ENCODE measurements at places on chromosomes 1 and 21.

GRCh38 chr1:12618965-12619791 lies 1.2 kb upstream of the DHRS3 start:
- peak; percentile 91 for DNase-seq

DNA sequence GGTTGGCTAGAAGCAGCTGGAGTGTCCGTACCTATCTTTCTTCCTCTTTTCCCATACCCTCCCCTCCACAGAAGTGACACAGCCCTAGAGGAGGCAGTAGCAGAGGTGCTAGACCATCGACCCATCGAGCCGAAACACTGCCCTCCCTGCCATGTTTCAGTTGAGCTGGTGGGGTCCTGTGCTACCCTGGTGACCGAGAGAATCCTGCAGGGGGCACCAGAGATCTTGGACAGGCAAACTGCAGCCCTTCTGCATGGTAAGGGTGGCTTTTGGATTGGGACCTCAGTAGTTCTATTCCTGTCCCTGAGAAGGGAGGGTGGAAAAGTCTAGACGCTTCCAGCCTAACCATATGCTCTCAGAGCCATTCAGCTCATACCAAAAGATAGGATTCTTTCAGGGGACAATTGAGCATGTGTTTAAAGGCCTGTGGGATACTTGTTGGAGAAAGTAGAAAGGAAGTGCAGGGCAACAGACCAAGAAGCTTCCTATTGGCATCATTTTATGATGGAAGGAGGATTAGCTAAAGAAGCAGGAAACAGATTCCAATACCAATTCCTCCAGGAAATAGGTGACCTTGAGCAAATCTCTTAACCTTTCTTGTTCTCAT lies 11.7 kb upstream of the BNIPL start:
- peak; percentile 63 for DNase-seq

GRCh38 chr1:58650141-58650540 lies 49.7 kb downstream of the MYSM1 start:
- DNase-seq = peak; percentile 19

GRCh38 chr21:14686466-14687267 lies 140.6 kb upstream of the SAMSN1 start:
- DNase-seq = no peak

- peak; percentile 75 for DNase-seq
These were observed 16.9 kb upstream of the DMRTB1 start for GRCh38 chr1:53442299-53442698.

DNA sequence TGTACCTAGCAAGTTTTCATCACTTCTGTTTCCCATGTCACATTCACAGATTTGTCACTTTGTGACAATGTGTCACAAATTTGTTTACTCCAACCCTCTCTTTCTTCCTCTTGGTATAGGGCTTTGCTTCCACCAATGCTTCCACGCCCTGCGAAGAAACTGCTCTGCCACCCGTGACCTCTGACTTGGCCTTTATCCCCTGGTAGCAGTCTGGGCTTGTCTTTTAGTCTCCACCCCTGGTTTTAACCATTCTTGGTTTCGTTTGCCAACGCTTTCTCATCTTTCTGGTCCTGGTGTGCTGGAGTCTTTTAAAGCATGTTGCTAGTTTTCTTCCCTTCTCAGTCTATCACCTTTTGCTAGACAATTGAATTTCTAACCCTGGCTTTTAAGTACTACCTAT lies 8.1 kb downstream of the TACSTD2 start:
- no peak for DNase-seq

- DNase-seq = no peak
These were observed 104.9 kb upstream of the EDEM3 start for GRCh38 chr1:184859381-184860105.

DNA sequence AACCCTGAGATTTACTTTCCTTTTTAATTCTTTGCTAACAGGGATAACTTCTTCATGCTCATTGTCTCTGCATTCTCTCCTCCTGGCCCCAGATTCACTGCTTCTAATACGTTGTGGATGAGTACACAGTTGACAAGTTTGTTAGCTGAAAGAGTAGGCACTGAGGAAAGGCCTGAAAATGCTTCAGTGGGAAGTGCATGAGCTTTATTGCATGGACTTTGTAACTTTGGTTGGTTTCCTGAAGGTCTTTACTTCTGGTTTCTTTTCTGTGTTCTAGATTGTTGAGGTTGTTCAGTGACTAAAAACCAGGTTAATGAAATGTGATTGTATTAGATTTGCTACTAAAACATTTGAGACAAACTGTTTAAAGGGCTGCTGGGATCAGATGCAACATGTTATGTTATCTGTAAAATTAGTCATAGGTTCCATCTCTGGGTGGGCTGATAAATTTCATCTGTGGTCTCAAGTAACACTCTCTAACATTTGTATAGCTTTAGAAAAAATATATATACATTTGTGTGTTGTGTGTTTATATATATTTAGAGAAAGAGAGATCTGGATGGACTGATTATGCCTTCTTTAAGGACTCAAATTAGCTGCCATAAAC lies 19.1 kb downstream of the LRIG2 start:
- DNase-seq = no peak

DNA sequence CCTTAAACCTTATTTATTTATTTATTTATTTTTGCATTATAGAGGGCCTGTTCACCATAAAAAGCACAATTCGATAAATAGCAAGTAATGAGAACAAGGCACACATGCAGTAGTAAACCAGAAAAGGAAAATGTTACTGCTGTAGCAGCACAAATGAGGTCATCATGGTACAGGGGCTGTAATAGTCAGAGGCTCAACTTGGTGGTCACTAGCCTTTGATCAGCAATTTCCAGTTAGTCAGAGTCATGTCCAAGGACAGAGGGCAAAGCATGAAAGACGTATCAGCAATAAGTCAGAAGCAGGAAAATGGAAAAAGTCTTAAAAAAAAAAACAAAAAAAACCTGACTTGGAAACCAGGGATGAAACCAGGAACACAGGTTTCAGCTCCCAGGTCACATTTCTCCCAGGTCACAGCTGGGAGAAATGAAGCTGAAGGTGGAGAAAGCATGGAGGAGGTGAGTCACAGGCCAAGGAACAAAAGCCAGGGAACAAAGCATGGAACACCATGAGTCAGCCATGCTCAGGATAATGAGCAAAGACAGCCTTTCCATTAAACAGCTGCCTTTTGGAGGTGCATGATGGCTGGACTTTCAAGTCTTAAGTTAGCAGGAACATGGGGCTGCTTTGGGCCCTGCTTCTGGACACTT lies 556.3 kb downstream of the LTN1 start:
- DNase-seq = peak; percentile 68

DNA sequence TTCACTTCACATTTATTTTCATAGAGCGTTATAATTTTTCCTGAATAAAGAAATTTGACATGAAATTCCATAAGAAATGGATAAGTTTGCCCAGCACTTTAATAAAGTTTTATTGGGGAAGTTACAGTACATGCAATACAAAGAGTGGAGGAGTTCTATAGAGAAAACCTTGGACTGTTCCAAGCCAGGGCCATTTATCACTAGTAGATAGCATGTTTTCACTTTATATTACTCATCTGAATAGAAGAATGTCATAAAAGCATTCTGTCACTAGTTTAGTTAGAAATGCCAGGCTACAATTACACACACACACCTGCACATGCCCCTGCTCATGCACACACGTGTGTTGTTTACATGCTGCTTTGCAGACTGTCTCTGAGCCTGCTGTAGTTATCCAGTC lies 123.3 kb downstream of the NEK7 start:
- DNase-seq = no peak

DNA sequence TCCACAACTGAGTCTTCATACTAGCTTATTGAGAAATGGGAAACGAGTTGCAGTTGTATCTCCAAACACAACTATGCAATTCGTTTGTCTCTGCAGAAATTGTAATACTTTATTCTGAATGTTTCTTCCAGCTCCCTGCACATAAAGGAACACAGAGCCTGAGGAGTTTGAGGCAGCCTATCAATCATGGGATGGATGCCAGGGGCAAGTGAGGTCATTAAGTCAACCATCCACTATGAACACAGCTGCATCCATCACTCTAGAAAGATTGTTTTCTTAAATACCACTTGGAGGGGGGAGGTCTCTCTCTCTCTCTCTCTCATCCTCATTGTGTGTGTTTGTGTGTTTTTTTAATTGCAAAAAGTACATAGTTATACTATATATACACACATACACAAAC lies 2.9 kb upstream of the PSMB2 start:
- DNase-seq = no peak

DNA sequence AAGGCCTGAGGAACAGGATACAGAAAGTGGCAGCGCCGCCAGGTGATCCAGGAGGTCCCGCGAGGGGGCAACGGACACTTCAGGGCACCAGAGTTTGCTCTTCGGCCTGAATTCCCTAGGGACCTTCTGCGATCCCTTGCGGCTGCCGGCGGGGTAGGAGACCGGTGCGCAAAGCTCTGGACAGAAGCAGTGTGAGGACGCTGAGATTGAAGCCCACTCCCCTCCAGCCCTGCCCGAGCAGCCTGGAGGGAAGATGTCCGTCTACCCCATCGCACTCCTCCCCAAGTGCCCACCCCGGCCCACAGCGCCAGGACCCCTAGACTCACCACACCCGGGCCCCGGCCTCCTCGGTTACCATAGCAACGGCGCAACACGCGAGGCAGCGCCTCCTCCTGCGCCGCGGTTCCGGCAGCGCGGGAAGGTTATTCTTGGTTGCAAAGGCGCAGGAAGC lies at the start of gene ANKRD45:
TSS of gene ANKRD45 (minus strand) at position 361 of the 451 bp plus-strand sequence. CDS start 10,433 bp downstream, outside the sequence.
- peak; percentile 71 for DNase-seq

DNA sequence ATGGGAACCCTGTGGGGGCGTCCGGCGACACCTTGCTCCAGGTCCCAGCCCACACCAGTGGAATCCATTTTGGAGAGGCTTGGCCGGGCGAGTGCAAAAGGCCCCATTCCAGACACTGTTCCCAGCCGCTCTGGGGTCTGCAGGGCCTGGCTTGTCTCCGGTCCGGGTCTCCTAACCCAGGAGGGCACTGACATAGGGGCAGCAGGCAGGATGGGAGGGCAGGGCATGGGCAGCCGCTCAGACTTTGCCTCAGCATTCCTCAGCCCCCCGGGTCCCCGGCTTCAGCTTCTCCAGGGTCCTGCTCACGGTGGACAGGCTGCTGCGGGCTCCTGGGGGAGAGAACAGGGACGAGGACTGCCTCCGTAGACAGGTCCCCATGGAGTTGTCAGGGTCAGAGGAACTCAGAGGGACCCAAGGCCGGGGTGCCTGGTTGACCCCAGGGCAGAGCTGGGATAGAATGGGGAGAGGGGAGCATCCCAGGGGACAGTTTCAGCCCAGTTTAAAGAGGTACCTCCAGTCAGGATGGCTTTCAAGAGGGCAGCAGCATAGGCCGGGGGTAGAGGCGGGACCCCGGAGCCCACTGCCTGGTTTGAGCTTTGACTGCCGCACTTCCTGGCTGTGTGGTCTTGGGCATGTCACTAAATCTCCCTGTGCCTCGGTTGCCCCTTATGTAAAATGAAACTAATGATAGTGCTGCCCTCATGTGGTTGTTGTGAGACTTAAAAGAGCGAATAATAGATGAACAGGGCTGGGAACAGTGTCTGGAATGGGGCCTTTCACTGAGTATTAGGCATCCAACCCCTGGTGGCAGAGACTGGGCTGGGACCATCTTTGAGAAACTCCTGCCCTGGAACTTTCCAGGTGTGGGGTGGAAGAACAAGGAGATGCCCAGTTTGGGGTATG lies 3.7 kb downstream of the KNCN start:
- peak; percentile 66 for DNase-seq

- no peak for DNase-seq
These were observed 163.9 kb upstream of the LRRC7 start for GRCh38 chr1:69403756-69404320.

DNA sequence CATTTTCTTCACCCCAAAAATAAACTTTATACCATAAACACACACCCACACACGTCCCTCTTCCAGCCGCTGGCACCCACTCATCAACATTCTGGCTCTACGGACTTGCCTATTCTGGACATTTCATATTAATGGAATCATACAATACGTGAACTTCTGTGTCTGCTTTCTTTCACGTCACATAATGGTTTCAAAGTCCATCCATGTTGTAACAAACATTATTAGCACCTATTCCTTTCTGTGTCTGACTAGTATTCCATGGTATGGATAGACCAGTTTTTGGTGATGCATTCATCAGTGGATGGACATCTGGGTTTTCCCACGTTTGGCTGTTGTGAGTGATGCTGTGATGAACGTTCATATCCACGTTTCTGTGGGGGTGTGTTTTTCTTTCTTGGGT lies 323.2 kb downstream of the KIF26B start:
- no peak for DNase-seq

Data from EL (cell line).